HT1080 (cell line): ENCODE measurements at places on chromosomes 4 and X. TPM values are rescaled to one million over a fixed set of nuclear protein-coding genes. Genes with fewer than 3 reads are reported as not detected.

DNA sequence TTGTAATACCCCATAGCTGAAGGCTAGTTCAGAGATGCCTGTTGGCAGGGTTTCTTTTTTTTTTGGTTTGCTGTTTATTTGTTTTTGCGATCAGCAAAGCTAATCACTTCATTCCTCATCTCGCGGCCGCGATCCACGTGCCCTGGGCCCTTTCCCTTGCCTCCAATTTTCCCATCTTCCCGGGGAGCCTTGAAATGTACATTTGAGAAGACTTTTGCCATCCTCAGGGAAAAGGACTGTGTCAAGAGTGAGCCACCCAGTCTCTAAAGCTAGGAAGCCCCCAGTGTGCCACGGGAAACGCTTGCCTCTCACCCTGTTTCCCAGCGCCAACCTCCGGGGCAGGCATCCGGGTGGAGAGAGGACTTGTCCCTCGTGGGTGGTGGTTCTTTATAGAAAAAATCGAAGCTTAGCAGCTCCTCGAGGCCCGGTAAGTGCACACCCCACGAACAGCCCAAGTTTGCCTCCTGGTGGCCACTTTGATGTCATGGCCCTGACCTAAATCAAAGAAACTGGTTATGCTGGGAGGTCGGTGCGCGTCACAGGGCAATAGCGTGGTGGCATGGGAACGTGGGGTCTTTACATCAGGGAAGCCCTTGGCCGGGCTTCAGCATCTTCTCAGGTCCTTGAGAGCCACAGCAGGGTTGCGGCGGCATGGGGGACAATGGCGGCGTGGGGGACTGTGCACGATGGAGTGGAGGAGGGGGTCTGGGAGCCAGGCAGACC, 42.0 kb downstream of the MAP7D3 start:
- peak; percentile 30 for DNase-seq

- no peak for DNase-seq
Measured at GRCh38 chr4:21290562-21290961, 590.3 kb downstream of the PACRGL start.

DNA sequence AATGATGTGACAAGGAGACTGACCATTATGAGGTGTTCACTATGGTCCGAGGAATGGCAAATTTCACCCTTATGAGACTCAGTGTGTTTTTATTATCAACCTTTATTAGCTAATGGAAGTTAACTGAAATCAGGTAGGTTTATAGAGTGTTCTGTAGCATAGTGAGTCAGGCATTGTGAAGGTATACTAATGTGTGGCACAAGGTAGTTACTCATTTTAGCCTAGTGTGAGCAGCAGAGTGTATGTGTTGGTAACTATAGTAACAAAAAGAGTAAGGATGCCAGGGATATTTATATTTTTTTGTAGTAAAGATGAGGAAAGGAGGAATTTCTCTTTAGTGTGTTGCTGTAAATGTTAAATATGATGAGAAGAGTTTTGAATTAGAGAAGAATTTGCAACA, 12.0 kb downstream of the PDLIM5 start:
- DNase-seq = peak; percentile 4

DNA sequence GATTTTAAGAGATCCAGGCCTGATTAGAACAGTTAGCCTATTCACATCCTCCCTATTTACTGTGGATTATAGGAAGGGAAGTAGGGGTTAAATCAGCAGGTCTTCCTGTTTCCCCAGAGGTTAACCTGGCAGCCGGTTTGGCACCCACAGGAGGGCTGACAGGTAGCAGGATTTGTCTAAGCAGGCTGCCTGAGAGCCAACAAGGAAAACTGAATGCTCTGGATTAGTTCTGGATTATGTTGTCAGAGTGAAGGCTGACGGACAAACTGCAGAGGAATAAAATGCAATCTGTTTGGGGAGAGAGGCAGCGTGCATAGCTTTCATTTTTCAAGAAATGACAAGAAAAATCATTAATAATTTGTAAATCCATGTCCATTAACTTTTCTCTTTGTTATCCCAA, 397.1 kb upstream of the FAM241A start:
- DNase-seq = no peak

- peak; percentile 97 for DNase-seq
Measured at GRCh38 chr4:100738196-100739165, 220.7 kb upstream of the EMCN start.

DNA sequence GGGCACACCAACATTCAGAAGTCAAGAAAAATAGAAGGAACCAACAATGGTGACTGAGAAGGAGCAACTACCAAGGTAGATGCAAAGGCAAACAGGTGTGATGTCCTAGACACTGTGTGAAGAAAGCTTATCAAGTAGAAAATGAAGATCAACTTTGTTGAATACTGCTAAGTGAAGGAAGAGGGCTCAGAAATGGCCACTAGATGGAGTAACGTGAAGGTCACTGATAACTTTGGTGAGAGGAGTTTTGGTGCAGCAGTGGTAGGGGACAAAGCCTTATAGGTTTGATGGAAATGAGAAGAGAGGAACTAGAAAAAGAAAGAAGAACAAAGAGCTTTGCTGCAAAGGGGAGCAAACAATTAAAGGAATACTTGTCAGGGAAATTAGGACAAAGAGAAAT, 23.5 kb downstream of the OTC start:
- DNase-seq = peak; percentile 0

- peak; percentile 90 for DNase-seq
Measured at GRCh38 chrX:2710041-2710840, 19.1 kb downstream of the CD99 start.

GRCh38 chrX:10617999-10618351, 2.4 kb downstream of the MID1 start:
- DNase-seq = peak; percentile 73

DNA sequence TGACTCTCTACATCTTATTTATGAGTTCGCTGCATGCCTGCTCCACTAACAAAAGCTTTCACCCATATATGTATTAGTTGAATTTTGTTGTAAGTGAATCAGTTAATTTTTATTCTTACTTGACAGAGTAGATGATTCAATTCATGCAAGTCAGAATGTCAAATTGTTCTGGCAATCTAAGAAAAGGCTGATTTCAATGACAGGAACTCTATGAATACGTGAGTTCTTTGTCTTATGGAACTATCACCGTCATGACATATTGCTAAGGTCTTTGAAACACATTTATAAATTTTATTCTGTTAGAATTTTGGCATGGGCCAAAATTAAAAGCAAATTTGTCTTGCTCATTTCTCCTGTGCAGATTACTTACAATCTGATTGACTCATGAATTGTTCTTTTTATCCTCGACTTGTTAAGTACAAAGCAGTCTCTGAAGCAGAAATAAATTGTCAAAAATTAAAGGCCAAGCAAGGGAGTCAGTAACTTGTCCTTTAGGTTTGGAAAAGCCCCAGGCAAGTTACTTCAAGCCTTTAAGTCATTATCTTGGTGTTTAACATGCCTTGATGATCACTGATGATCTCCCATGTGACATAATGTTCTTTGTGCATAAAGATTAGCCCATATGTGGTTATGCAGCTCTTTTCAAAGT, 89.0 kb upstream of the GC start:
- no peak for DNase-seq

Gene CAPN6
- not detected in 2 replicates for total RNA-seq

Gene TCEAL5
- total RNA-seq = not detected in 2 replicates

Gene MAGEA4
- total RNA-seq = not detected in 2 replicates
